ENCODE measurements at places on chromosomes 6 and 20.

DNA sequence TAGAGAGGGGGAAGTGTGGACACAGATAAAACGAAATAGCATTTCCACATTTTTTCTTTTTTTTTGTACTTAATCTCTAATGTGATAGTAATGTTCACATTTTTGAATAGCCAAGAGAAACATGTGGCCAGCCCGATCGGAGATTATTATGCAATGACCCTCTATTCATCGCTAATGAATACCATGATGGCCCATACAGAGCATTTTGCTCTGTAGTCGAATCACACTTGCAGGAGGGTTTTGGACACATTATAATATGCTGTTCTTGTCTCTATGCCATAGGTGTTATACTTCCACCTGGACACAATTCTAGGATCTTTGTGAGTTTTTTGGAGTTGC, 60.1 kb downstream of the MTHFD1L start:
- no peak for DNase-seq

DNA sequence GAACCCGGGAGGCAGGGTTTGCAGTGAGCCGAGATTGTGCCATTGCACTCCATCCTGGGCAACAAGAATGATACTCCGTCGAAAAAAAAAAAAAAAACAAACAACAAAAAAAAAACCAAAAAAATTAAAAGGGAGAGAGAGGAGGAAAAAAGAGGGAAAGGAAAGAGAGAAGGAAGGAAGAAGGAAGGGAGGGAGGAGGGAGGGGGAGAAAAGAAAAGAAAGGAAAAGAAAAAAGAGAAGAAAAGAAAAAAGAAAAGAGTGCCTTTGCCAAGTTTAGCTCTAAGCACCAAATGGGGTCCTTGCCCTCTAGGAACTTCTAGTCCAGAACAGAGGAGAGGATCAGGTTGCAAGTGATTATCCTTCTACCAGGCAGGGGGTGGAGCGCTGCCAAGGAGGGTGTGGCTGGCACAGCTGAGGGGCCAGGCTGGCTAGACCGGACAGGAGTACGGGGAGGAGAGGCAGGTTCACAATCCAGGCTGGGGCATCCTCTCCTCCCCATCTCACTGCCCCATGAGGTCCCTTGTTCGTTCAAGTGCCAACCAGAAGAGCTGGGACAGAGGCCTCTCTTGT, 19.1 kb downstream of the GNAS start:
- DNase-seq: no peak

DNA sequence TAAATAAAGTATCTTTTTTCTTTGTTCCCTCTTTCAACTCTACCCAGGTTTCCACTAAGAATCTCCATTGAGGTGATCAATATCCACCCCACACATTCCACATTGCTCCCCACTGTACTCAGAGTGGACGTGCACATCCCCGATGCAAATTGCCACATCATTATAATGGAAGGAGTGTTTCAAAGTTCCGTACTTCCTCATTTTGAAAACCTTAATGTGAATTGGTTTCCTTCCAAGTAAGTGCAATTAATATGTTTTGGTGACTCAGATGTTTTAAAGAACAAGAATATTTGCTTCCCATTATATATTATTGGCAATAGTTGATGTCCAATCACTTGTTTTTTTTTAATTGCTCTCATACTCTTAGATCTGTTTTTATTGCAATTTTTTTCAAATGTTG, 463.6 kb downstream of the HACE1 start:
- DNase-seq: no peak

GRCh38 chr6:29827579-29828470, at the start of gene HLA-G:
Gene HLA-G (plus strand): TSS chr6:29827825. CDS start chr6:29827845, 20 bp downstream.
- no peak for DNase-seq

GRCh38 chr6:169811072-169811471, 59.6 kb downstream of the ERMARD start:
- DNase-seq: peak; percentile 47

DNA sequence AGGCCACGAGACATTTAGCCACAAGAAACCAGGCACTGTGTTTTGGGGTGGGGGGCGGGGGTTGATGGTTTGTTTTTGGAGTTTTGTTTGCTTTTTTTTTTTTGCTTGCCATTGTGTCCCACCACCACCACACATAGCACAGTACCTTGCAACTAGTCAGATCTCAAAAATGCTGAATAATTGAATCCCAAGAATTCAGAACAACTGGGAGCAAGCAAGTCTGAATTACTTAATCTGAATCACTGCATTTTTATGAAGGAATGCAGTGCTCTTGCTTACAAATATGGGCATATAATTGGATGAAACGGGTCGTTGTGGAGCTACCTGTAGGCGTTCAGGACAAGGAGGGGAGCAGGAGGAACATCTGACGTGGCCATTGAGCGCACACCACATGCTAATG, 151.5 kb upstream of the CDYL start:
- DNase-seq: no peak

Data from mesenteric fat pad (tissue), 1 donor.